Heart right ventricle (tissue), 16 donors: ENCODE measurements at places on chromosomes 2 and 18. TPM values are rescaled to one million over a fixed set of nuclear protein-coding genes. Genes with fewer than 3 reads are reported as not detected.

GULP1 gene
- 2.4 TPM for polyA plus RNA-seq

VIT gene
- 2.7 TPM for polyA plus RNA-seq

TMEM37 gene
- 1.2 TPM for polyA plus RNA-seq

UGT1A9 gene
- polyA plus RNA-seq = not detected

OST4 gene
- 336 TPM for polyA plus RNA-seq
